ENCODE measurements at places on chromosomes 6 and 20.

DNA sequence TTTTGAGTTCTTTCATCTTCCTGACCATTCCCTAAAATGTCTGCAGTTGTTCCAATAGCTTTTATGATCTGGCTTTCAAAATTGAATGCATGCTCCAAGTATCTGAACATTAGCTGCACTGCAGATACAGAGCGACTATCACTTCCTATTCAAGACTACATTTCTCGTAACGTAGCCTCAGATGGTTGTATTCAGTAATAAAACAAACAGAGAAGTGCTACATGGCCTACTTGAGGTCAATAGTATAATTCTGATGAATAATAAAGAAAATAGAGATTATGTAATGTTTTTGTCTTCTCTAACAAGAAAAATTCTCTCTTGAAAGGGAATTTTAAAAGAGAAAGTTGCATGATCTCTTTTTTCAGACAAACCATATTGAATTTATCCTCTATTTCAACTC, 333.9 kb upstream of the IRAK1BP1 start:
- no peak for DNase-seq

GRCh38 chr6:45377043-45377553, 636 bp downstream of the SUPT3H start:
- no peak for DNase-seq

DNA sequence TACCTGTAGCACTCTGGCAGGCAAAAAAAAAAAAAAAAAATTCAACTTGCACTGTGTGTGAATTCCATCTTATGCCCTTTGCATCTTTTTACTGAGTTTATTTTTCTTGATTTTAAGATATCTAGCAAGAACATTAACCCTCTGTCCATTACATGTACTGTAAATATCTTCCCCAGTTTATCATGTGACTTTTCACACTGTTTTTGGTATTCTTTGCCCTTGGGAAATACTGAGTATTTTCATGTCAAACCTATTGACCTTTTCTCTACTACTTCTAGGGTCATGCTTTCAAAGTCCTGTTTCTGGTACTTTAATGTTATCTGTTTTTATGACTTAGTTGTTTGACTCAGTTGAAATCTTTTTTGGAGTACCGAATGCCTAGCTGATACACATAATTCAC, 843 bp upstream of the HUS1B start:
- no peak for DNase-seq

- no peak for DNase-seq
These were observed 86.3 kb downstream of the CHMP4B start for GRCh38 chr20:33897313-33897912.

DNA sequence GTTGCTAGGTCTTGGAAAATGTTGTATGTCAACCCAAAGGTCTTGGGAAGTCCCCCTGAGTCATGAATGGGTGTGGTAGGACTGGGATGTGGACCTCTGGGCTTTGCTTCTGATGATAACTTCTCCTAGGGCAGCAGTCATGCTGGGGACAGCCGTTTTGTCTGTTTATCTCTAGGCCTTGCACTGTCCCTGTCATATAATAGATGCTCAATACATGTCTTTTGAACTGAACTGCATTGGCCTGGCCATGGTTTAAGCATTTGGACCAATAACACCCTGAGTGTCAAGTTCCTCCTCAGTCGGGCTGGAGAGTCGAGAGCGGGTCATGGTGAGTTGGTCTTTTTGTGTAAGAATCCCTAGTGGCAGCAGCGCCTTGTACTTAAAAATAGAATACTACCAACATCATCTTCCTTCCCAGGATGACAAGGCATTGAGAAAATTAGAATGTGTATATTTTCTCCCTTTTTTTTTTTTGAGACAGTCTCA, 43.1 kb downstream of the E2F3 start:
- no peak for DNase-seq

- no peak for DNase-seq
These were observed 319.0 kb downstream of the HACE1 start for GRCh38 chr6:104540743-104541142.

GRCh38 chr6:1890987-1891386, 281.3 kb downstream of the FOXC1 start:
- no peak for DNase-seq

DNA sequence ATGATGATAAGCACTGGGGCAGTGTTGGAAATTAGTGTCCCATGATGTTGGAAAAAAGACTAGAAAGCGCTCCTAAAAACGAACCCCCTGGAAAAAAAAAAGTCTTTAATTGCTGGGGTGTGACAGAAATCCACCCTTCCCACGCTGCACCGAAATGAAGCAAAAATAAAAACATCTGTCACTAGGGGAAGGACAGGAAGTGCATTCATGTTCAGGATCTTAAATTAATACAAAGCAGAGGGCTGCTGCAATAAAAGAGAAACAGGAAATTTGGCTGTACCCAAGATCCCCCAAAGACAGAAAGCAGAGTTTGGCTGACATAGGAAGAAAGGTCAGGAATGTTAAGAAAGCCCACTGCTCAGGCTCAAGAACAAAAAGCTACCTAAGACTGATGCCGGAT, 333.9 kb downstream of the TBC1D32 start:
- no peak for DNase-seq

DNA sequence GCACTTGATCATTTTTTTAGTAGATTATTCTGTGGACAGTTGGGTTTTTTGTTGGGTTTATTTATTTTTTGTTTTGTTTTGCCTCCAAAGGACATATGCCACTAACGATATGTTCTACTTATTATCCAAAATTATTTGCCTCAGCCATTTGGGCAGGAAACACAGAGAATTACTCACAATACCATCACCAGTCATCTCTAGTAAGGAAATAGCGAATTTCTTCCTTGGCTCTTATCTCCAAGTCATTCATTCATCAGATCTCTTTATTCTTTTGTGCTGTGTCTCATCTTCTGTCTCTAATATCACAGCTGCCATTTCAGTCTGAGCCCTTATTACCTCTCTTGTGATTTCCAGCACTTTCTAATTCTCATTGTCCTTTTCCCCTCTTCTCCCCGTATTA, 130.4 kb upstream of the SMLR1 start:
- DNase-seq: no peak

DNA sequence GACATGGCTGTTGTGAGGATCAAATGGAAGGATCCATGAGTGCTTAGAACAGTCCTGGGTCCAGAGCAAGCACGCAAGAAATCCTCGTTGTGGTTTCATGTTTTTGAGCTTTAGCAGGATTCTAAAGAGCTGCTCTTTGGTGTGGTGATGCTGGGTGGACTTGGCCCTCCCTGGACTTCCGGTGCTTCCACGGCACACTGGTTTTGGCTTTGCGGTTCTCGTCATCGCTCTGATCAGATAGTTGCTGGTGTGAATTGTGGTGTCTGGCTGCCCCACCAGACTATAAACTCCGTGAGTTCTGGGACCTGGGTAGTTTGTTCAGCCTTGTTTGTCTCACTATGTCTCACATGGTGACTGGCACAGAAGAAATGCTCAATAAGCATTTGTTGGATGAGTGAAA, 3.3 kb downstream of the HNF4A start:
- DNase-seq: no peak

- DNase-seq: no peak
These were observed 115.4 kb downstream of the FAM120B start for GRCh38 chr6:170421921-170422320.

DNA sequence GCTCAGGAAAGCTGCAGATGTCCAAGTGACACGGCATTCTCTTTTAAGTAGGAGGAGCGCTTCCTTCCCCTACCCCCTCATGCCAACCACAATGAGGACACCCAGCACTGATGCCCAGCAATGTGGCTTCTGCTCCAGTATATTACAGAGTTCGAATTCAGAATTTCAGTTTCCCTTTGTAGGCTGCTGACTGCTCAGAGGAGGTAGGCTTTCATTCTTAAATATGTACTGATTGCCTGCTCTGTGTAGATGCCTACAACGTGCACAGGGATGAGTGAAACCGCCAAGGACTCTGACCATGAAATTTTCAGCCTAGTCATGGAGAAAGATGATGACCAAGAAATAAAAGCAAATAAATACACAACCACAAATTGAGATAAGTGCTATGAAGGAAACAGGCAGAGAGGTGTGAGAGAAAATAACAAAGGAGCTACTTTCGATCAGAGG, 50.9 kb upstream of the TNFAIP3 start:
- DNase-seq: no peak

All from NCI-H2081 (cell line).